Kasumi-1 (cell line): ENCODE measurements at places on chromosomes 2 and 18.

DNA sequence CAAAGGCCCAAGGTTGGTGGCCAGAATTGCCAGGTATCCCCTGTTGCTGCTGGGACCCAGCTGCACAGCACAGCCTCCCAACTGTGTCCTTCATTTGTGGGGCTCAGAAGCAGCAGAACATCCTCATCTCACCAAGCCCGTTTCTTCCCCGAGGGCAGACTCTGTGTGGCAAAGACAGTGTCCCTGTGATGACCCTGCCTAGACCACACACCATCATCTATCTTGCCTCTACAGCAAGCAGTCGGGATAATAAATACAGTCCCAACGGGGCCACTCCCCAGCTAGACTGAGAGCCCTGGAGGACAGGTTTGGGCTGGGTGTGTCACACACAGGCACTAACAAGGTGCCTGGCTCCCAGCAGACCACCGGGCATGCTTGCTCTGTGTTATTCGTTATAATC lies 93.4 kb downstream of the PTGR3 start:
- no peak for DNase-seq

GRCh38 chr2:63740943-63741342 lies 100.8 kb upstream of the UGP2 start:
- DNase-seq, result no peak

DNA sequence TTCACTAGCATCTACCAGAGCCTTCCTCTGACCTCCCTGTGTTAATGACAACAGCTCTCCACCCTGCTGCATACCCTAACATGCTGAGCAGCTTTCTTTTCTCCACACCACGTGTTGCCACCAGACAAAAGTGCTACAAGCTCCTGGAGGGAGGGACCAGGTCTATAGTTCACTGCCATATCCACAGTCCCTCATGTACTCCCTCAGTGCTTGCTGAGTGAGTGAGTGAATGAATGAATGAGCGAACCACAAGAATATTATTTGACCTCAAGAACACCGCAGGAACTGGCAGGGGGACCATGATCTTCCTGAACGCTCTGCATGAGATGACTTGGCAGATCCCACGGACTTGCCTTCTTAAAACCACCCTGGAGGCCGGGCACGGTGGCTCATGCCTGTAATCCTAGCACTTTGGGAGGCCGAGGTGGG lies 47.4 kb upstream of the CAB39 start:
- DNase-seq, result no peak

GRCh38 chr2:8514796-8515758 lies 166.8 kb upstream of the ID2 start:
- DNase-seq, result peak; percentile 98

- no peak for DNase-seq
Observed at GRCh38 chr2:199659207-199659606, 191.8 kb downstream of the FTCDNL1 start.

DNA sequence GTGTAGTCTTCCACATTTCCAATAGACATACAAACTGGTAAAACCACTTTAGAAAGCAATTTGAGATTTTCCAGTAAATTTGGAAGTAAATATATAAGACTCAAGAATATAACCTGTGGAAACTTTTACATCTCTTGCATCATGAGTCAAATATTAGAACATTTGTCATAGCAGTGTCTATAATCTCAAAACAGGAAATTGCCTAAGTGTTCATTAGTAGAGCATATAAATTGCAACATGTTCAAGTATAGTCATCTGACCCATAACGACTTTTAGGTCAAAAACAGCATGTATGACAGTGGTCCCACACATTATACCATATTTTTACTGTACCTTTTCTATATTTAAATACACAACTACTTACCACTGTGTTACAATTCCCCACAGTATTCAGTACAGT lies 555.9 kb upstream of the VRK2 start:
- no peak for DNase-seq

- DNase-seq, result peak; percentile 40
Observed at GRCh38 chr18:38619129-38619528, 1053.5 kb upstream of the CELF4 start.

GRCh38 chr2:8452979-8453903 lies 228.6 kb upstream of the ID2 start:
- no peak for DNase-seq

GRCh38 chr2:138391946-138392345 lies 109.6 kb upstream of the SPOPL start:
- no peak for DNase-seq

DNA sequence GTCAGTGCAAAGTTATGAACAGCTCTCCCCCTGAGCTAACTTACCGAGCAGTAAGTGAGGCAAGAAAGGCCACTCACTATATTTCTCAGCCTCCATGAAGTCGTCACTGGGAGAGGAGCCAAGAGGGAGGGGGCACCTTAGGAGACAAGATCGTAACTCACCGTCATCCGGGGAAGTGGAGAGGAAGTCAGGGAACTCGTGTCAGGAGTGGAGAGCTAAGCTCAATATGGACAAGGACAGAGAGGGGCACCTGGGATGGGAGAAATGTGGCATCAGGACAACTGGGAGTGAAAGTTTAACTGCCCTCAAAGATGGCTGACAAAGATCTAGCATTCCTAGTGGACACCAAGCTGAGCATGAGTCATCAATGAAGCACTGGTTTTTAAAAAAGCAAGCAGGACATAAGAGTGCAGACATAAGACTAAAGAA lies 37.1 kb downstream of the BCL11A start:
- no peak for DNase-seq

- DNase-seq, result no peak
Observed at GRCh38 chr18:77145364-77145901, 12.8 kb upstream of the MBP start.

GRCh38 chr2:109351164-109351756 lies 222.3 kb downstream of the SH3RF3 start:
- DNase-seq, result peak; percentile 44

- DNase-seq, result no peak
Observed at GRCh38 chr18:58010265-58010664, 33.8 kb upstream of the NEDD4L start.
